Thymus (tissue), 14 donors: ENCODE measurements at places on chromosomes 12 and 14. TPM values are rescaled to one million over a fixed set of nuclear protein-coding genes. Genes with fewer than 3 reads are reported as not detected.

DUSP16 gene
- 19.1 TPM for total RNA-seq

TEX52 gene
- 0.09 TPM for total RNA-seq

NFE2 gene
- 4.7 TPM for total RNA-seq

HOXC6 gene
- total RNA-seq: 0.14 TPM

CHGA gene
- 0.71 TPM for total RNA-seq

TC2N gene
- total RNA-seq: 42.5 TPM

OLR1 gene
- total RNA-seq: 0.52 TPM

SLC6A13 gene
- 0.28 TPM for total RNA-seq

SNX6 gene
- total RNA-seq: 86.5 TPM

MYH6 gene
- total RNA-seq: 0.05 TPM
